ENCODE measurements at places on chromosomes 2 and 18.

DNA sequence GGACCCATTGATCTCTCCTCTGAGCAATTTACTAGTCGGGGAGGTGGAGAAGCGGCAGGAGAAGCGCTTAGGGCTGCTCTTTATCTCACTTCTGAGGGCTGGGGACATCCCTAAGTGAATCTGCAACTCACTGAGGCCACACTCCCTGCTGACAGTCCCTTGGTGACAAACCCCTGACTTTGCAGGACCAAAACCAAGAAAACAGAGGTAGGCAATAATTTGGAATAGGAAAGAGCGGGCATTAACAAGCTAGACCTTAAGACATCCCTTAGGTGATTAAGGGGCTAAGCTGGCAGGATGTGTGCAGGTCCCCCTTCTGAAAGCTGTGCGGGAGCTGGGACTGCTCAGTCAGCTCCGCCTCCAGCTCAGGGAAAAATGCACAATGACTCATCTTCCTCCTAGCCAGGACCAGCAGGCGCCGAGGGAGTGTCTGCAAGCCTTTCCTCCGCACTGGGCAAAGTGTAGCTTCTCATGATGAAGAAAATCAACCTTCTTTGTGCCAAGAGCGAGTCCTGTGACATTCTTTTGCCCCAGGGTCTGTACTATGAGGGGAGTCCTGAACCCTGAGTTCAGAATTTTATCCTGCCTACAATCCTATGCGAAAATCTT, 63.3 kb downstream of the BOD1L2 start:
- no peak for DNase-seq

DNA sequence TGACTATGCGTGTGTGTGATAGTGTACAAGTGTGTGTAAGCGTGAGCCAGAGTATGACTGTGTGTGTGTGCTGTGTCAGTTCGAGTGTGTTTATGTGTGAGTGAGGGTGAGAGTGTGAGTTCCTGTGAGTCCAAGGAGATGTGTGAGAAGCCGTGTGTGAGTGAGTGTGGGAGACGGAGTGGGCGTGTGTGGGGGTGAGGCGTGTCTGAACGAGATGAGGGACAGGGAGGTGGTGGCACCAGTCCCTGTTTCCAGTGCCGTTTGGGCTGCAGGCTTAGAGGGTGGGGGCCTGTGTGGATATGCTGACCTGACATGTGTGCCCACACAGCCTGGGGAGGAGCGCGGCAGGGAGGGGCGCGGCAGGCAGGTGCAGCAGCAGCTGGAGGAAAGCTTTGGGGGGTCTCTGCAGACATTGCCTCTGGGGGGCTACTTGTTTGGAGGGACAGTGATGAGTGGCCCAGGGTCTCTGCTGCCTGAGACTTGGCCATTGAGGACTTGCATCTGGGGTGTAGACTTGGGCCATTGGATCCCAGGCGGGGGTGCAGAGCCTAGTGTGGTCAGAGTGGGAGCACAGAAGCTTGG, 41.6 kb downstream of the GLI2 start:
- no peak for DNase-seq

DNA sequence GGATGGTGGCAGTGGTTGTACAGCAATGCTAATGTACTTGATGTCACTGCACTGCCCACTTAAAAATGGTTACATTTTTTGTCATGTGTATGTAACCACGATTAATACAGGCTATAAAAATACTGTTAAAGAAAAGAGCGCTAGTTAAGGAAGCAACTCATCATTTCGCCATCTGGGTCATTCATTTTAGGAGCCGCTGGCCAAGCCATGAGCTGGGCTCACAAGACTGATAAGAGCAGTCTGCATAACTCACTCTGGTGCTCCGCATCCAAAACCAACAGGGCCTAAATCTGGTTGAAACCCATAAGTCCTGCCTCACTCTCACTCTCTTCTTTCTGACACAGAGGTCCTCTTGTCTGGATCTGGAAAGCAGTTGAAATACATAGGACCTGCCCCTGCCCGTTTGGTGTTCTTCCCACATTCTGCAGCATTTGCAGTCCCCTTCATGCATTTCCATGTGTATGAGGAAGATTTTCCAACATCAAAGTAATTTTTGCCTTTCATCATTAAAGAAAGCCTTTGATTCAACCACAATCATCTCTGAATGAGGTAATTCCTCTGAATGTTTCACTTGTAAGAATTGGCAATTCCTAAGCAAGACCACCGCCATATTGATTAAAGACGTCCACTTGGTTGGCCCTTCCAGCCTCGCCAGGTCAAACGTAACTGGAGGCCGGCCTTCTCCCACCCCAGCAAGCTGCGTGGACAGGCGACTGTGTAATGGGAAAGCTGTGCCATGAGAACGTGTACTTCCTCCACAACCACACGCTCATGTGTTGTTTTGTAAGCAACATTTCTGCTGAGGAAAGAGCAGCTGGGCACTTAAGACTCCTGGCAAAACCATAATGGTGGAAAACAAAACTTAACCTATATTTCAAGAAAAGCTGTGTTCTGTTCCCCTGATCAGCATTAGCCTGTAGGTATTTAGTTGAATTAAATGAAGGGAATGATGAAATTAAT, 112.2 kb downstream of the VAPA start:
- DNase-seq: no peak

DNA sequence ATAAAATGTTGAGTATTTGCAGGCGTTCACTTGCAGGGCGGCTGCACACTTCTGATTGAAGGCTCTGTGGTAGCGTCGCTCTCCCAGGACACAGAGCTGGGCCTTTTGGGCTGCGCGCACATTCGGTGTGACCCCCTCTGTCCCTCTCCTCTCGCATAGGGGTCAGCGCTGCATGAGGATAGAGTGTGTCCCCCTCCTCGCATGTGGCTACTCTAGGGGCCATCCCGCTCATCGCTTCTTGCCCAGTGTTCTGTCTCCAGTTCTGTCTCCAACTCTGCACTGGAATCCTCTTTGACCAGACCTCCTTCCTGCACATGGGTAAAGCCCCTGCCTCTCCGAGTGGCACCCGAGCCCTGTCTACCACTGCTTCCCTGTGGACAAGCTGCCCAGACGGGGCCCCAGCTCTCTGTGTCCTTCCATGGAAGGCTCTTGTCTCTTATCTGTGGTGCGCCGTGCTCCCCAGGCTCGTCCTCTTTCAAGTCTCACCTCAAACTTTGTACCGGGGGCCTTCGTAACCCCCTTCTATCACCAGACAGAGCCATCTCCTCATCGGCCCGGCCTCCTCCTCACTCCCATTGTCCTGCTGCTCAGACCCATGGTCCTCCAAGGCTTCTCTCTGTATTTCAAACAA, 278.0 kb upstream of the HDAC4 start:
- no peak for DNase-seq
